Activated CD4-positive, alpha-beta T cell treated with anti-CD3 and anti-CD28 coated beads, Interleukin-2, amount 10 ng/mL, durations not matched to agents 7 days and 5 days (primary cell): ENCODE measurements at places on chromosomes 6 and 20.
A peak's percentile ranks its signal among the peaks of the same experiment; 100 is the strongest.

- no peak for DNase-seq
Observed at GRCh38 chr20:46324960-46325703, 16.8 kb upstream of the CDH22 start.

- no peak for DNase-seq
Observed at GRCh38 chr6:7467007-7467897, 74.2 kb upstream of the DSP start.

GRCh38 chr6:124812067-124812466 is 150.2 kb upstream of the RNF217 start:
- no peak for DNase-seq

GRCh38 chr6:160102956-160103824 is 18.4 kb upstream of the SLC22A1 start:
- DNase-seq = peak; percentile 47

- no peak for DNase-seq
Observed at GRCh38 chr6:41284726-41285125, 1.8 kb downstream of the TREM1 start.

GRCh38 chr6:84508981-84509380 is 255.4 kb downstream of the TBX18 start:
- no peak for DNase-seq
